ENCODE measurements at places on chromosomes 5 and 9.

DNA sequence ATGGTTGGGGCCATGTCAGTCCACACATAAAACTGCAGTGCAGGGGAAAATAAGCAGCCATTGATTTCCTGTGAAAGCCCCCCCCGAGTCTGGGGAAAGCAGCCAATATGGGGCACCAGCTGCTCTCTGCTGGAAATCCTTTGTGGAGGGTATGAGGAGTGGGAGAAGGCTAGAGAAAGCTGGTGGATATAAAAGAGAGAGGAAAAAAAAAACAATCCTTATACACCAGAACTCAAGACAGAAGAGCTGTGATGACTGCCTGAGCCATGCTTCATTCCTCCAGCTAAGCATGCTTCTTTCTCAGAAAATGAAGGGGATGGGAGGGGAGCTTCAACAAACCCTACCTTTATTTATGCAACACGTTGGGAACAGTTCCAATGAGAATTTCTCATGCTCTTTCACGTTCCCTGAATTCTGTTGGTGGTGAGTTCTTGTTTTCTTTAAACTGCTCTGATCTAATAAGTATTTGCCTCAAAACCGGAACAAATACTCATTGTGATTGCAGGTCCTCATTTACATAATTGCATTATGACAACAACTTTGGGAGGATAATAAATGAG is 688.0 kb upstream of the SEMA6A start:
- no peak for DNase-seq

DNA sequence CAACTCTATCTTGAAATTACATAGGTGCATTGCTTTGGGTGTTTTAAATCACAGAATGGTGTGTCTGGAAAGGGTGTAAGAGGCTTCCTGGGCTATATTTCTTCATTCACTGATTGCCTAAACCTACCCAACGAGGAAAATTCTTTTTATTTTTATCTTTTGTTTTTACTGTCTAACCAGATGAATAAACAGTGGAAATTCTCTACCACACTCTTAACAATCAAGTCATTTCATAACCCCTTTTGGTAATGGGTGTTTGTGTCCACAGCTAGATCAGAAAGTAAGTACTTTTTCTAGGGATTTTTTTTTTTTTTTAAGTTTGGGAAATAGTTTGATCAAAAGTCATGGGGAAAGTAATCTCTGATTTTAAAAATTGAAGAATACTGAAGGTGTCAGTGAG is 27.6 kb upstream of the C5orf47 start:
- no peak for DNase-seq

- DNase-seq, result peak; percentile 84
Observed at GRCh38 chr5:119343766-119344165, 12.1 kb upstream of the TNFAIP8 start.

DNA sequence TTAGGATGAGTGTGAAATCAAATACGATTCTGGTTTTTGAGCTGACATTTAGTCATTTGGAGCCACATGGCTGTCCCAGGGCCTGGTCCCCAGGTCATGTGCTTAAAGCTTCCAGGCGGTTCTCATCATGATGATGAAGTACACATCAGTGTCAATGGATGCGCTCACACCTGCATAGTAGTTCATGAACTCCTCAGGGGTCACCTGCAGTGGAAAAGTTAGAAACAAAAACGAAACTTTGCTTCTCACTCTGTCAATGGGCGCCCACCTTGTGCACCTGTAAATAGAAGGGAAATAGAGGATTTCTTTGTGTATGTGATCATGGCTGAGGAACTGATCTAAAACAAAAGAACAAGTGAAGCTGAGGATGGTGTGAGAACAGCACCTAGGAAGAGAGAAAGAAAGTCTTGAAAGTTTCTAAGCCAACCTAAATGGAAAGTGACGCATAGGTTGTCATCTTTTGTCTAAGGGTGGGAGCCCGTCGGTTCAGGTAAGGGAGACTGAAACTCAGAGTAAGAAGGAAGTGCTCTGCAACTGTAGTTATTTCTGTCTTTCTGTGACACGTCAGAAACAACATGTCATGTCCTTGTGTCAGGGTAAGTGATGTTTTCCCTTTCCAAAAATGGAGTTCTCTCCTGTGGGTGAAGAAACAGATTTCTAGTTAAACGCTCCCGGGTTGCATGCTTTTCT is 33.8 kb downstream of the CAPSL start:
- no peak for DNase-seq

DNA sequence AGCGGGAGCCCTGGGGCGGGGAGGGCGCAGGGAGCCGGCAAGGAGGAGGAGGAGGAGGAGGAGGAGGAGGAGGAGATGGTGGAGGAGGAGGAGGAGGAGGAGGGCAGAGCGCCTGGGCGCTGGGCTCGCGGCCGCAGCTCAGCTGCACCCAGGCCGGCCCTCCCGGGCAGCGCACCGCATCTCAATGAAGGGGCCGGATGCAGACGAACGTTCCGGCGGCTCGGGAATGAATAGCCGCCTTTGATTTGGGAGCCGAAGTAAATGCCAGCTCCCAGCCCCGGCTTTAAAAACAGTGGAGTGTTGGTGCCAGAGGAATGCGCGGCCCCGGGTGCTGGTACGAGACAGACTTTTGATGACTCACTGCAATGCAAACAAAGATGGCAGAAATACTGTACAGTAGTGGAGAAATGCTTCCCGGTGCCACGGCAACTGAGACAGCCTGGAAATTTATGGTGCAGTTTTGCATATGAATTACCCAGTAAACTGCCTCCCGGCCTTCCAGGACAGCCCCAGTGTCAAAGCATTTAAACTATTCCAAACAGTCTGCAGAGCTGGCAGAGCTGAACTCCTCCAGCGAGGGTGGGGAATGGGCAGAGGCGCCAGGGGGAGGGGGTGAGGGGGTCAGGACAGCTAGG is 43.1 kb downstream of the NACC2 start:
- DNase-seq, result peak; percentile 98

- no peak for DNase-seq
Observed at GRCh38 chr5:44412286-44412685, 23.1 kb upstream of the FGF10 start.

DNA sequence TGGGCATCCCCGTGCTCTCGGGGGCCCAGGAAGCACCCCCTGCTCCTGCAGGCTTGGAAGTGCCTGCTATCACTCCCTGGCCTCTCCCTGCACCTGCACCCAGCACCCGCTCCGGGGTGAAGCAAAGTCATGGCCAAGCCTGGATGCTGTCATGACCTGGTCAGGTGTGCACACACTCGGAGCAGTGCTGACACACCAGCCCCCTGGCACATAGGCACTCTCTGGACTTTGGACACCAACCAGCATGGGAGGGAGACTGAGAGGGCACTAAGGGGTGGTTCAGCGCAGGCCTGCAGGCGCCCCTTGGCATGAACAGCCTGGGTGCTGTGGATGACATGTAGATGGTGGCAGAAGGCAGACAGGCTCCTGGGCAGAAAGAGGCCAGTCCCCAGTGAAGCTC is 158.6 kb downstream of the GHR start:
- no peak for DNase-seq

GRCh38 chr9:16414451-16414850 is 456.0 kb downstream of the BNC2 start:
- no peak for DNase-seq

DNA sequence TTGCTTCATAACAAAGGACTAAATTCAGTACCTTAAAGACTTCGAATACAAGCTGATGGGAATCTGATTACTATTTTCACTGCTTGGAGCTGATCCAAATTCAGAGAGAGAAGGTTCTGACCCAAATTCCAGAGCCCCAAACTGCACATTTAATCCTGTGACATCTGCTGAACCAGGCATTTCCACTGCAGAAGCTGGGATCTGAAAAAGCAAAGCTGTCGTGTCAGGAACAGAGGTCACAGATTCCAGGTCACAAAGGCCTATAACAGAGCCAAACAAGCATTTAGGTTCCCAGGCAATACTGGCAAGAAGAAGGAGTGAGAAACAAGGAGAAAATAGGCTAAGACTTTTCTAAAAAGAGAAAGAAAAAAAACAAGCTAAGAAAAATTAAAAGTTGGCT is 105.3 kb downstream of the UBAP2 start:
- peak; percentile 9 for DNase-seq

- DNase-seq, result peak; percentile 13
Observed at GRCh38 chr5:55817030-55817429, 34.1 kb upstream of the IL31RA start.

DNA sequence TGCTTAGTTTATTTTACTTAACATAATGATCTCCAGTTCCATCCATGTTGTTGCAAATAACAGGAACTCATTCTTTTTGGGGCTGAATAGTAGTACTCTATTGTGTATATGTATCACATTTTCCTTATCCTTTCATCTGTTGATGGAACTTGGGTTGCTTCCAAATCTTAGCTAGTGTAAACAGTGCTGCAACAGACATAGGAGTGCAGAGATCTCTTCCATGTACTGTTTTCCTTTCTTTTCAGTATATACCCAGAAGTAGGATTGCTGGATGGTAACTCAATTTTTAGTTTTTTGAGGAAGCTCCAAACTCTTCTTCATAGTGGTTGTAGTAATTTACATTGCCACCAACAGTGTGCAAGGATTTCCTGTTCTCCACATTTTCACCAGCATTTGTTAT is 138.8 kb upstream of the POC5 start:
- DNase-seq, result no peak

GRCh38 chr5:308672-309271 is 12.7 kb upstream of the AHRR start:
- no peak for DNase-seq

GRCh38 chr5:72752909-72753308 is 63.6 kb upstream of the TNPO1 start:
- DNase-seq, result no peak

- no peak for DNase-seq
Observed at GRCh38 chr9:38700695-38701094, 19.2 kb downstream of the FAM240B start.

DNA sequence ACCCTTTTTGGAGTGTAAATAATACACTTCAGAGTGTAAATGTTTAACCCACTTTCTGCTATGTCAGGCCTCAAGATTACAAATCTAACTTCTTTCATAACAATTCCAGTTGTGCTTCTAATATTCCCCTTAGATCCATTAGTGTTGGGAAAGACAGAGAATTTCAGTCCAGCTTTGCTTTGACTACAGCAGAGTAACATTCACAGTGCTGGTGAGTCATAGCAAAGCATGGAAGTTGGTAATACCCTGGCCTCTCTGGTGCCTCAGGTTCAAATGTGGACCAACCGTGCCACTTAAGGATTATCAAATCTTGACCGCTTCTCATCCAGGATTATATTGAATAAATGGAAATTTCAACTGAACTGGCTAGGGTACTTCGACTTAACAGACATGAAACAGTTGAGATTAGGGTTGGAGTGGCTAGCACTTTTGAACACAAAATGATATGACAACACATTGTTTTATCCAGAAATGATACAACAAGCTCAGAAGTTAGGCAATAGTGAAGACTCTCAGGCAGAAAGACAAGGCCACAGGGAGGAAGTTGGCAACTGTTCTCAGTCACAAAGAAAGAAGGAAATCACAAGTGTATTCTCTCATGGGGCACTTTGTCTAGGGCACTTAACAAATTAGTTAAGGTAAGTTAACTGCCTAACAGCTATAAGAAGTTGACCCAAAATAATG is 24.4 kb upstream of the RASA1 start:
- DNase-seq, result peak; percentile 36

- no peak for DNase-seq
Observed at GRCh38 chr5:40877371-40877988, 31.8 kb upstream of the C7 start.

Measured in fibroblast of skin of scalp (primary cell).